ENCODE measurements at places on chromosomes 16 and 17. TPM values are rescaled to one million over a fixed set of nuclear protein-coding genes. Genes with fewer than 3 reads are reported as not detected.
A peak's percentile ranks its signal among the peaks of the same experiment; 100 is the strongest.

The HAP1 gene
- not detected for total RNA-seq

The TBC1D3E gene
- not detected for total RNA-seq

The ABCC11 gene
- 0.44 TPM for total RNA-seq

DNA sequence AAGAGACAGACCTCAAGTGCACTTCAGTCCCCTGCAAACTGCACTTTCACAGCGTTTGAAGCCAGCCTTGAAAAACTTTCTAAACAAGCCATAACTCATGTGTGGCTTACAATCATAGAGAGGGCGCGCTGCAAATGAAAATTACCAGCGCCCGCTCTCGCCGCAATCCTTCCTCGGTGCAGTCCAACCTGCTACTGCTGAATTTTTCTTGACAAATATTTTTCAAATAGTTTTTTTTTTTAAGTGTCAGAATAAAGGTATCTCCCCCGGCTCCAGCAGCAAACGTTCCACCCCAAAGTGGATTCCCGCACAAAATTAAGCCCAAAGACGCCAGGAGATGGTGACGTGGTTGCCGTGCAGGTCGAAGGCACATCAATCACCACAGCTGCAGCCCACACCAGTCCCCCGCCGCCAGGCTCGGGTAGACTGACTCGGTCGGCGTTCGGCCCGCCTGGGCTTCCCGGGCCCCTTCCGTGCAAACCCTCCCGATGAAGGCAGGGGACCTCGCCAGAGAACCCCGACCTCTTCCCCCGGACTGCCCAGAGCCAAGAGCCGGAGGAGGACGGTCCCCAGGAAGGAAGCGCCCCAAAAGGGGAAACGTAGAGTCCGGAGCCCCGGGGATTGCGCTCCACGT is 630 bp downstream of the GRB2 start:
- peaks cover 20% of the 10 kb centered on the region for H3K4me1 ChIP-seq
- peaks cover 4% of the 10 kb centered on the region for H3K27me3 ChIP-seq
- peak overlapping the region; percentile 91 for H3K4me3 ChIP-seq
- no peak for DNase-seq
- H3K36me3 ChIP-seq: no peaks in the 10 kb centered on the region
- peak overlapping the region; percentile 98 for H3K27ac ChIP-seq

- H3K36me3 ChIP-seq: no peaks in the 10 kb centered on the region
- H3K27me3 ChIP-seq: no peaks in the 10 kb centered on the region
- peaks cover 60% of the 10 kb centered on the region for H3K4me1 ChIP-seq
- peak within 1 kb of the TSS; percentile 98 for H3K27ac ChIP-seq
Observed at GRCh38 chr17:45132320-45132571, at the start of gene PLCD3. PLCD3 (minus strand) TSS chr17:45132515; CDS start chr17:45132410, 105 bp downstream.

- H3K4me3 ChIP-seq: peak overlapping the region; percentile 87
- DNase-seq: no peak
- peaks cover 28% of the 10 kb centered on the region for H3K4me1 ChIP-seq
- no peaks in the 10 kb centered on the region for H3K27me3 ChIP-seq
- H3K27ac ChIP-seq: peak overlapping the region; percentile 68
Observed at GRCh38 chr16:67191411-67191994, 452 bp upstream of the E2F4 start.

- H3K36me3 ChIP-seq: no peaks in the 10 kb centered on the region
- H3K4me3 ChIP-seq: no peak overlapping the region
- H3K4me1 ChIP-seq: peaks cover 73% of the 10 kb centered on the region
- H3K27me3 ChIP-seq: no peaks in the 10 kb centered on the region
Observed at GRCh38 chr17:81037798-81038733, 3.1 kb downstream of the BAIAP2 start.
